ENCODE measurements at places on chromosomes 2 and 18.

DNA sequence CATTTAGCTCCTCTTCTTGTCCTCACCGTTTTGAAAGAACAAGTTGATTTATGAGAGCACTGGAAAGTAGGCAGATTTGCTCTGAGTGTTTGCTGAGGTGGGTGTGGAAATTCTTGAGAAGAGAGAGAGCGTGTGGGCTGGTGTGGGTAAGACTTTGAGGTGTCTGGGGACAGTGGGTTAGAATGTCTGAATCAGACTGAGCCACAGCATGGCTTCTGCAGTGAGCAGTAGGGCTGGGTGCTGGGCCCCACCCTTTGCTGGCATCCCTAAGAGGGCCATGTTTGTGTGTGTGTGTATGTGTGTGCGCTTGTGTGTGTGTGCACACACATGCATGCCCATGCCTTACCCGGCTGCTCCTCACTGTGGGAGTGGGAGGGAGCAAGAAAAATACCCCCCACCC is 63.7 kb downstream of the COPS8 start:
- no peak for DNase-seq

DNA sequence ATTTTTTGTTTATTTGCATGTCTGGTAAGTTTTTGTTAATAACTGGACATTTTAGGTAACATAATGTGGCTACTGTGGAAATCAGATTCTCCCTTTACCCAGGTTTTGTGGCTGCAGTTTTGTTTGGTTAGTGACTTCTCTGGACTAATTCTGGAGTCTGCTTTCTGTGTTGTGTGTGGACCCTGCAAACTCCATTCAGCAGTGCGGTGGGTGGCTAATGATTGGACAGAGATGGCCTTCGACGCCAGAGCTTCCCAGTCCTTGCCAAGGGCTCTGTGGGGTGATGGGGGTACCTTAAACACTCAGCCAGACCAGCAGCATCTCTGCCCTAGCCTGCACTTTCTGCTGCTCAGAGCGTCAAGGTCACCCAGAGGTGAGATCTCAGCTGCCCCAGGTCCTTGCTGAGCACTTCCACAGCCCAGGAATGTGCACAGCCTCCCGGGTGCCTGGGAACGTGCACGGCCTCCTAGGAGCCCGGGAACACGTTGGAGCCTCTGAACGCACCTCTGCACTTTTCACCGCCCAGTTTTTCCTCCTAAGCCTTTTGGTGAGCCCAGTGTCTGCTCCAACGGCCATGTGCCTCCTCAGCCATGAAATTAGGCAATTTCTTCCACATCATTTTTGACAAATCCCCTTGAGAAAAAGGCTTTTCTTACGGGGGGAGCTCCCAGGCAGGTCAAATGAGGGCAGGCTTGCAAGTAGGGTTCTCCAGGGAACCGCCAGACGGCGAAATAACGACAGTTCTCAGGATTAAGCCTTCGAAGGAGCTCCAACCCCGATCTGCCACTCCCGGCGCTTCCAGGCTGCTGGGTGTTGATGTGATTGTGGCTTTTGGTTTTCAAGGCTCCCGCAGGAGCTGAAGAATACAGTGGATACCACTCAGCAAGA is 35.2 kb upstream of the KLF11 start:
- no peak for DNase-seq

- no peak for DNase-seq
Observed at GRCh38 chr2:197889041-197889440, 84.6 kb downstream of the PLCL1 start.

GRCh38 chr2:123438251-123438650 is 586.8 kb upstream of the CNTNAP5 start:
- DNase-seq: no peak

GRCh38 chr2:100161945-100162620 is 19.7 kb upstream of the AFF3 start:
- DNase-seq: no peak

- no peak for DNase-seq
Observed at GRCh38 chr2:241573741-241574140, 15.2 kb downstream of the BOK start.

DNA sequence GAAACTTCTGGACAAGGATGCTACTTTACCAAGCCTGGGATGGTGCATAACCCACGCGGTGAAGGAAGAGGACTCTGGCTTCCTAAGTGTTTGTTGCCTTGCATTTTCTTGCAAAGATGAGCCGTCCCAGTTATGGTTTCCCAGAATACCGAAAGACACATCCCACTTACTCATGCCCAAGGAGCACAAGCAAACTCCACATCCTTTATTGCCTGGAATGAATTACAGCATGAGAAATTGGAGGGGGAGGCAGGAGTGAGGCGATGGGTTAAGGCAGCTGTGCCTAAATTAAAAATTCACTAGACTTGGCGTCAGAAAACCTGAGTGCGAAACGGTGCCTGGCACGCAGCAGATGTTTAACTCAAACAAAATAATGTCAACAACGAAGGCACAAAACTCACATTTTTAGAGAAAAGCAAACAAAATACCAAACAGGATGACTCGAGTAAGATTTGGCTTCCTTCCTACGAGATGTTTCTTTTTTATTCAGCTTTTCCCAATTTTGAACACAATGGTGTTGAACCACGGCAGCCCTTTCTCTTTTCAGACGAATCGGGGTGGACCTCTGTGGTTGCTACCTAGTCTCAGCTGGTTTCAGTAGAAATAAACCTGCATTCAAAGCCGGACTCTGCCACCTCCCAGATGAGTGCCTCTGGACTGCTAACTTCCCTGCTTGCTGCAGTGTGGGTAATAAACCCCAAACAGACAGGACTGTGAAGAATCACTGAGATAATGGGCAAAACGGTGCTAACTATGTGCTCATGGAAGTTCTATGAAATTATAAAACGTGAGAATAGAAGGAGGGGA is 100.3 kb upstream of the NCK2 start:
- no peak for DNase-seq

- DNase-seq: no peak
Observed at GRCh38 chr2:236873636-236874035, 212.1 kb upstream of the COPS8 start.

GRCh38 chr2:20221555-20221973 is 3.4 kb downstream of the SDC1 start:
- no peak for DNase-seq

DNA sequence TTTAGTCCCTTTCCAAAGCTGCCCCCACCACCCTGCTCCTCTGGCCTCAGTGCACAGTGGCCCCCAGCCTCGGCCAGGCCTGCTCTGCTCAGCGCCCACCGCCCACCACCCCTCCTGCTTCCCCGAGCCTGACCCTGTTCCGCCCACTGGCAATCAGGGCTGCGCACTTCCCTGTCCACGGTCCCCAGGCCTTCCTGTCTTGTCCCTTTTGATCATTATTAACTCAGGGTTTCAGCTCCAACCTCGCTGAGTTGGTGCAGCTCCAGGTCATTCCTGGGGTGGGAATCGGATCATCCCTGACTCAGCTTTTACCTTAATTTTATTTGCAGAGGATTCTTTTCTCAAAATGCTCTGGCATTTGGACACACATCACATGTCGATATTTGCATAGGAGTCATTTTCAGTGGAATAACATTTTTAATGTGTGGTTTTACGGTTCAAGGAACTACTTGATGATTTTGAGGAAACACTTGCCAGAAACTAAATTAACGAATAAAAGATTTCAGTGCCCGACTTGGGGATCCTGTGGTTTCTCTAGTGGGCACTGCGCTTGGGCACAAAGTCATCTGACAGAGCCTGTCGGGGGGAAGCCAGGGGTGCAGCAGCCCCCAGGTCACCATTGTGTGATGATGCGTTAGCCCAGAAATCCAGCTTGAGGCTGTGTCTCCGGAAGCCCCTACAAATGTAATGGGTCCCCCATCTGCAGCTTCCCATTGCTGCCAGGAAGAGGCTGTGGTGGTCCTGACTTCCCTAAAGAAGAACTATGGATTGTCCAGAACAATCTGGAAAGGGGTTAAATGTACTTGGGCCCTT is 1.0 kb upstream of the ESPNL start:
- no peak for DNase-seq

GRCh38 chr18:44909191-44909719 is 228.6 kb downstream of the SETBP1 start:
- DNase-seq: no peak

- DNase-seq: no peak
Observed at GRCh38 chr2:173906626-173907025, 58.5 kb downstream of the SP3 start.

DNA sequence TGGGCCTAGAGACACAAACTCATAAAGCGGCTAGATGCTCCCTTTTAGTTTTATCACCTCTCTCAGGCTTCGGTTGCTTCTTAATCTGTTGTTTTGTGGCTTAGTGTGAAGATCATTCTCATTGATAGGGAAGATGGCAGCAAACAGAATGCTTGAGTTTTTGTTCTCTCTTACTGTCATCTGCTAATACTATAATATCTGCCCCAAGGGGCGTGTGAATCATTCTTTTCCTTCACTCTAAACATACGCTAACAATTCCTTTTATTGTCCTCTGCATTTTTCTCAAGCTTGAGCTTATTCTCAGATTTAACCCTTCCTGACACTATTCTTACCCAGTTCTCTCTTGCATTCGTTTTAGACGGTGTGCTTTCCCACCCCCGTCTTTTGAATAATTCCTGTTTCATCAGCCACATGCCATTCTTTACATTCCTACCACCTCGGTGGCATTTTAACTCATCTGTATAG is 323.9 kb upstream of the NRP2 start:
- no peak for DNase-seq

DNA sequence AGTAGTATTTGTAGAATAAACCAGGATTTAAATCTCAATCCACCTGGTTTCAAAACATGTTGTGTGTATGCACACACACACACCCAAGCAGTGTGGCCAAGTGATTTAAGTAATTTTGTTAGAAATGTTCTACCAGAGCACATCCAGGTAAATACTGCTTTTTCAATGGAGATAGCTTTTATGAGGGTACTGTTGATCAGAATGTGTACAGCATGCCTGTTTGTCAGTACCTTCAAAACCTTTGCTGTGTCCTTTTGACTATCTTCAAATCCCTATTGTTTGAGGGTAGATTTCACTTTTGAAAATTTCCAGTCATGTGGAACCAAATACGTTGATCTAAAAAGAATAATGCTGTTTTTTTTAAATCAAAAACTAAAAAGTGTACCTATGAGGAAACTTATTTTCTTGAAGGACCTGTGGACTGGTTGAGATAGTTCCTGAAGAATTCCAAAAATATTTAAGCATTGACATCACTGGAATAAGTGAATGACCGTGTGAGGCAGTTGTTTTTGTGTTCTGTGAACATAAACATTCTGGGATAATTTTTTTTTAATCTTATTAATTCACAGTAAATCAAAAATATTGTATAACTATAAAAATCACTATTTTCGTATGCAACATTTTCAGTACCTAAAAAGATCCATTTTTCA is 70.9 kb downstream of the PTRHD1 start:
- DNase-seq: no peak

- no peak for DNase-seq
Observed at GRCh38 chr2:58407487-58407886, 166.4 kb upstream of the FANCL start.

DNA sequence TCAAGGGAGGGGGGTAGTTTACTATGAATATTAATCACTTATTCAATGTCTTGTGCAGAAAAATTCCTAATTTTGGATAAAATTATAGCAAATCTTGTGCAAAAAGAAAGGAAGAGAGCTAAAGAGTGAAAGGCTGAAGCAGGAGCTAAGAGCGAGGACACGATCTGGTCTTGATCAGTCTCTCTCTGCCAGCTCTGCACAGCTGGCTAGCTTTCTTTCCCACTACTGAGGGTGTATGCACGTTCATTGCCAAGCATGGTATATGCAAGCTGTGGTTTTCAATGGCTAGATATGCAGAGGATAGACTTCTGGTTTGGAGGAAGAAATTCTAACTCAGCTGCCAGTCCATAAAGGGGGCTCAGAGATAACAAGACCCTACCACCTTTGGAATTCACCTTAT is 297.3 kb downstream of the CYRIA start:
- DNase-seq: no peak

- no peak for DNase-seq
Observed at GRCh38 chr2:204470178-204470620, 75.1 kb upstream of the PARD3B start.

DNA sequence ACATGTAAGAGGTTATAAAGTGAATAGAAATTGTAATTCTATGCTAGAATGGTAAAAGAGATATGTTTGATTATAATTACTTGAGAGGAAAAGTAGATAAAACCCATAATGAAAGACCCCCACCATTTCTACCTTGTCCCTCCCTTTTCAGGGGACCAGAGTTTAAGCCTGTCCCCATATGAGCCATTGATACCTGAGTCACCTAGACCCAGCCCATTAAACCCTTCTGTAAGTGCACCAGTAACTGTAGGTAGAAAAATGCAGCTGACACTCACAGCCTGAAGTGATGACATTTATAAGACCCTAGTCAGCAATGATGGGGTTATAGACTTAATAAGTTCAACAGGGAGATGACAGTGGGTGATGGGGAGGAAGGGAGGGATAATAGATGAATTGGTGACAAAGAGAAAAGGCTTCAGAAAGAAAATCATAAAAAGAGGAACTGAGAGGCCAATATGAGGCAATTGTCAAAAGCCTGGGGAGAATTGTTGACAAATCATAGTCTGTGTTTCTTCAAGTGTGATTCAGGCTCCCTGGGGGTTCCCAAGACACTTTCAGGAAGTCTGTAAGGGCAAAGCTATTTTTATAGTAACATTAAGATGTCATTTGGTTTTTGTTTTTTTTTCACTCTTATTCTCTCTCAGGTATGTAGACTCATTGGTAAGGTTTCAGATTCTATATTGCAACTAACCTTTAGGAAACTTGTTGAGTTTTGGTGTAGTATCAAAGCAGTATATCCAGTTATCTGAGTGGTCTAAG is 544.2 kb downstream of the SATB2 start:
- no peak for DNase-seq

DNA sequence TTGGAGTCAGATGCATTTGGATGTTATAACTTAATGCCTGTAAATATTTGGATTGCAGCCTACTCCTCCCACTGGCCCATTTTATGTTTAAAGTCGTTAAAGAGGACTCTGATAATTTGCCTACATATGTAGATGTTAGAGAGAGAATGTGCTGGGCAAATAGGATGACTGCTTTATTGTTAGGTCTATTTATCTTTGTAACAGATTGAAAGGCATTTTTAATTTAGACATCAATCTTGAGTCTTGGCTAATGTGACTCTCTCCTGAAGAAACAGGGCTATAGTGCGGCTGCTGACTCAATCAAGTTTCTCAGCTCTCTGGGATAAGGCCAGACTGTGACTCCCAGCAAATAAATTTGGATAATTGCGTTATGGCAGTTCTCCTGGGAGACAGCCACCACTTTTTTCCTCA is 1101.4 kb downstream of the CBLN2 start:
- no peak for DNase-seq

DNA sequence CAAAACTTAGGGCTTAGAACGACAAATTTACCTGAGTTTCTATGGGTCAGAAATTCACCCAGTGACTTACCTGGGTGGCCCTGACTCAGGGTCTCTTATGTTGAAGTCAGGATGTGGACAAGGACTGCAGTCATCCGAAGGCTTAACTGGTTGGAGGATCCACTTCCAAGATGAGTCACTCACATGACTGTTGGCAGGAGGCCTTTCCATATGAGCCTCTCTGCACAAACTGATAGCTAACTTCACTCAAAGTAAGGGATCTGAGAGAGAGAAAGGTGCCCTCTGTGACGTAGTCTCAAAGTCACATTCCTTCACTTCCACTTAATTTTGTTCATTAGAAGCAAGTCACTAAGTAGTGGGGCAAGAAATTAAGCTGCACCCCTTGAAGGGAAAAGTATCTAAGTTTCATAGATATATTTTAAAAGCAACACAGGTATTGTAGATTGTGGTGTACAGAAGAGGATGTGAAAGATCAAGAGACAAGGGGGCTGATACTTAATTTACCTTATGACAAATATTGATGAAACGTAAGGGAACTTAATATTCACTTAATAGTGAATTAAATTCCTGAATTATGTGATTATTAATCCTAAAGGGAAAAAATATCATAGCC is 48.4 kb downstream of the TANK start:
- no peak for DNase-seq

- DNase-seq: no peak
Observed at GRCh38 chr2:45700407-45701013, 49.0 kb downstream of the PRKCE start.
